ENCODE measurements at places on chromosomes 4 and X.

GRCh38 chr4:5750946-5751665 lies 40.1 kb downstream of the EVC start:
- no peak for DNase-seq

- DNase-seq = no peak
Measured at GRCh38 chrX:54776987-54777672, 20.9 kb downstream of the ITIH6 start.

DNA sequence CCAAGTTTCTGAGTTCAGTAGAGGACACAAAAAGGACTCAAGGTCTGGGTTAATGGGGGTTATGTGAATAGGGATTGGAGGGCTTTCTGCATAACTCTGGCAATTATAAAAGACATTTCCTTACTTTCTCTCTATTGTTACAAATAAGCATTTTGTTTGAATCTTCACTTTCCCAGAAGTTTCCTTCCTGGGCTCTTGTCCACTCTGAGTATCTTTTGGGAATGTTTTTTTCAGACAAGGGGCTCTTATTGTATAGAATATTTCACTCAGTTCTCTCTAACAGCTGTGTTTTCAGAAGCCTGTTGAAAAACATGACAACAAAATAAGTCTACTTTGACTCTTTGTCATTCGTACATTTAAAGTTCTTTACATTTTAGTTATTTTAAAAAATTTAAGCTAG lies 57.6 kb upstream of the MAP9 start:
- no peak for DNase-seq

DNA sequence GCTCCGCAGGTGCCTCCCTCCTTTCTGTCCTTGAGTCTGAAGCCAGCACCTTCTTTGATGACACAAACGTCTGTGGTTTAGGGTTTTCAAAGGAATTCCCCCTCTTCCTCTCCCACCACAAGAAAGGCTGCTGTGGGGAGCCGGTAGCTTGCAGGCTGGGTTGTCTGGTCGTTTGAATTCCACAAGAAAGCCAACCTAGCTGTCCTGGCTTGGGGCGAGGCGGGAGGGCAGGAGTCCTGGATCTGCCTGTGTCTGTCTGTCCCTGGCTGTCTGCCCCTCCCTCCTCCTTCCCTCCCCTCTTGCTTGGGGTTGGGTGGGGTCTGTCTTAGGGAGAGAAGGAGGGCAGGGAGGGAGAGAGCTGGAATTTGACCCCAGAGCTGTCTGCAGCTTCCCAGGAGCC lies 56.3 kb downstream of the SHROOM2 start:
- DNase-seq = no peak

DNA sequence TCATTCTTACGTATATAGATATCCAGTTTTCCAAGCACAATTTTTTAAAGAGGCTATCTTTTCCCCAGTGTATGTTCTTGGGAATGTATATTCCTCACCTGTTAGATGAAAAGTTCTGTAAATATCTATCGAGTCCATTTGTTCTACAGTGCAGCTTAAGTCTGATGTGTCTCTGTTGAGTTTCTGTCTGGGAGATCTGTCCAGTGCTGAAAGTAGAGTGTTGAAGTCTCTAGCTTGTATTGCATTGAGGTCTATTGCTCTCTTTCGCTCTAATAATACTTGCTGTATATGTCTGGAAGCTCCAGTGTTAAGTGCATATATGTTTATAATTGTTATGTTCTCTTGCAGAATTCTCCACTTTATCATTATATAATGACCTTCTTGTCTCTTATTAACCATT lies 373.1 kb downstream of the PPARGC1A start:
- no peak for DNase-seq

DNA sequence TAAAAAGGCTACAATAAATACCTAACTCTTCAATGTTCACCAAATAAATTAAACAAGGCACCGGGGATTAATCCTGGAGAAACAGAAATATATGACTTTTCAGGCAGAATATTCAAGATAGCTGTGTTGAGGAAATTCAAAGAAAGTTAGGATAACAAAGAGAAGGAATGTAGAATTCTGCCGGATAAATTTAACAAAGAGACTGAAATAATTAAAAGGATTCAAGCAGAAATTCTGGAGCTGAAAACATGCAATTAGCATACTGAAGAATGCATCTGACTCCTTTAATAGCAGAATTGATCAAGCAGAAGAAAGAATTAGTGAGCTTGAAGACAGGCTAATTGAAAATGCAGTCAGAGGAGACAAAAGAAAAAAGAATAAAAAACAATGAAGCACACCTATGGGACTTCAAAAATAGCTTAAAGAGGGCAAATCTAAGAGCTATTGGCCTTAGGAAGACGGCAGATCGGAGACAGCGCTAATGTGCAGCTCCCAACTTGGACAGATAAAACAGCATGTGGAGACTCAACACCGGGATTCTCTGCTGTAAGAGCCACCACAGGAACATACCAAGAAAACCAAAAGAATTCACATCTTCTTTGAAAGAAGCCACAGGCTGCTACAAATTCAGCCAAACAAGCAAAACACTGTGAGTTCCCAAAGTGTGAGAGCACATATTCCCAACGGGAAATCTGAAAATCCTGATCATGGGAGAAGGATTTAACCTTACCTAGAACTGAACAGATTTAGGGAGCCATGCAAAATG lies 1290.9 kb downstream of the PCDH18 start:
- DNase-seq = no peak

DNA sequence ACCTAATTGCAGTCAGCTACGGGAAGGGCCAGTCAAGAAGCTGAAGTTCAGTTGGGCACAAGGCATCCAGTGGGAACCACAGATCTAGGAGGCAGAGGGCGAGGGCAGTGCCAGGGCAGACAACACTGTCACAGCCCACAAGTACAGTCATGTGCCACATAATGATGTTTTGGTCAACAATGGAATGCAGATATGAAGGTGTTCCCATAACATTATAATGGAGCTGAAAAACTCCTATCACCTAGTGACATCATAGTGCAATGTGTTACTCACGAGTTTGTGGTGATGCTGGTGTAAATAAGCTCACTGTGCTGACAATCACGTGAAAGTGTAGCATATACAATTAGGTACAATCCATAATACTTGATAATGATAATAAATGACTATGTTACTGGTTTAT lies 4.5 kb upstream of the TMEM255A start:
- no peak for DNase-seq

GRCh38 chrX:46831765-46832327 lies 5.0 kb upstream of the RP2 start:
- DNase-seq = no peak

- no peak for DNase-seq
Measured at GRCh38 chr4:138658518-138658917, 357.1 kb upstream of the NOCT start.

GRCh38 chr4:4379540-4380087 lies 7.3 kb upstream of the NSG1 start:
- DNase-seq = no peak

DNA sequence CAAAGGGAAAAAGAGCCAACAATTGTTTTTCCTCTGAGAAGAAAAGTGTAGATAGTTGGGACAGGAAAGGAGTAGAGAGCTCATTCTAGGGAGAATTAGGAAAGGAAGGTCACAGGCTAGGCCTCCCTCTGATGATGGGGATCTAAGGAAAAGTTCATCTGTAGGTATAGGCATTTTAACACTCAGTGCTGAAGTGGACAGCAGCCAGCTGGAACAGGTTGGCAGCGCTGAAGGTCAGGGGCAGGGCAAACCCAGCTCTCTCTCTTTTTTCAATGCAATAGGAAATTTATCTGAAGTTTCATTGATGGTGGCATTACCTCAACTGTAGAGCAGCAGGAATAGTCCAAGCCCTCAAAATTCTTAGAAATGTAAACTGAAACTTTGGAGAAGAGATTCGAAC lies 98.5 kb upstream of the ETNPPL start:
- no peak for DNase-seq

DNA sequence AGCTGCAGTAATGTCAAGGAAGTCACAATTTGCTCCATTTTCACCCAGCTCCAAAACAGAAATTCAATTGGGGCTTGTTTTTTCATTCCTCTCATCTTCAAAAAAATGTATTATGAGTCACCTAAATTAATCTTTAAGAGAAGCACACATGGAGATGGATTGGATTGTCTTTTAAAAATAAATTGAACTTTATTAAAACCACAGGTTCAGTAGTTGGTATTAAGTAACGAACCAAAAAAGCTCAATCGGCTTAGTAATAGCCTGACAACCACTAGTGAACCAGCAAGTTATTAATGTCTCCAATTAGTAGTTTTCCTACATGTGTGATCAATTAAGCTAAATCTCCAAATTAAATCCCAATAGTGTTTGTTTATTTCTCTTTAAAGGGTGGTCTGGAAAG lies 283.5 kb upstream of the GIMD1 start:
- DNase-seq = no peak

DNA sequence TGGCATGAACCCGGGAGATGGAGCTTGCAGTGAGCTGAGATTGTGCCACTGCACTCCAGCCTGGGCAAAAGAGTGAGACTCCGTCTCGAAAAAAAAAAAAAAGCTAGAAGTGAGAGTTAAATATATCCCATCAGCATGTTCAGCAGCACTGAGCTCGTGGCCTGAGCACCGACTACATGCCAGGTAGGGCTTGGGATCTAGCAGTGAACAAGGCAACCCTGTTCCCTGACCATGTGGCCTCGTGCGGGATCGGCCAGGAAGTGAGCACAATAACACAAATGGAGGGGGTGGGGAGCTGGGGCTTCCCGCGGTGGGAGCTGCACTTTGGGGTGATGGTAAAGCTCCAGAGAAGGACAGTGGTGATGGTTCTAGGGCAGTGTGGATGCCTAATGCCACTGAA lies 193.7 kb upstream of the PSAPL1 start:
- no peak for DNase-seq

DNA sequence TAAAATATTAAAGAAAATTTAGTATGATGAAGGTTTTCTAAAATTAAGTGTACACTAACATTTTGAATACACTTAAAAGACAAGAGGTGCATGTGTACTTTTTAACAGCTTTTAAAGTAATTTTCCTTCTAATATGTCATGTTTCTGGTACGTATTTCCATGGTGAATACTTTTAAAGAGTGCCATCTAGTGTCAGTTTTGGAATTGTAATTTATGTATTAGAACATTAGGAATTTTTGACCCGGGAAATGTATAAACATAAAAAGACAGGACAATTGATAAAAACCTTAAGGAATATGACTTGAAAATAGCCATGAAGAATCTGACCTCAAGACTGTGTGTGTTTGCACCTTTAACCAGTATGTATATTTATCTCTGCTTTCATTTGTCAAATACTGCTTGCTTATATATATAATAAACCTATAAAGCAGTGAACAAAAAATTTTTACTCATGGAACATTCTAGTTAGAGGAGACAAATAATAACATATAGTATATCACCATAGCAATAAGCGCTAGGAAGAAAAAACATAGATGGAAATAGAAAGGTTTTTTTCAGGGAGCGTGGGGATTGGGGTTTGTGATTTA lies 7.2 kb downstream of the GSTCD start:
- no peak for DNase-seq

DNA sequence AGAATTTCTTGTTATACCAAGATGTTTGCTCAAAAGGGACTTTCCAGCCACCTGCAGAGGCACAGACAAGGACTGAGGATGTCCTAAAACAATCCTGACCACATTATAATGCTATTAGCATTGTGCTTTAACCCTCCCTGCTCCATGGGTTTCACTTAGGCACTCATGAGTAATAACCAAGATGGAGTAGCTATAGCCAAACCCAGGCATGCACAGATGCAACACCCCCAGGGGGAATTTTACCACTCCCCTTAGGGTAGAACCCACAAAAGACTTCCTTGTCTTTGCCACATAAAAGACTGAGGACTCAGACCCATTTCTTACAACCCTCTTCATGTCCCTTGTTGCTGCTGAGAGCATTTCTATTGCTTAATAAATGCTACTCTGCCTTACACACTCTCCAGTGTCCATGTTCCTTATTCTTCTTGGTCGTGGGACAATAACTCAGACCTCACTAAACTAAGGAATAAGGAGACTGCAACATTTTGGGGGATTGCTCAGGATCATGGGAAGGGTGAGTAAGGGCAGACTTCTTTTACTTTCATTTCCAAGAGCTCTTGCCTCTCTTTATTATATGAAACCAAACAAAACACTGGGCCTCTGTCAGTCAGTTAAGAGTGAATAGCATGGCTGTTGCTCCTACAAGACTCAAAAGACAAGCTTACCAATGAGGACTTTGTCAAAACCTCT lies 103.5 kb downstream of the TECRL start:
- DNase-seq = no peak

DNA sequence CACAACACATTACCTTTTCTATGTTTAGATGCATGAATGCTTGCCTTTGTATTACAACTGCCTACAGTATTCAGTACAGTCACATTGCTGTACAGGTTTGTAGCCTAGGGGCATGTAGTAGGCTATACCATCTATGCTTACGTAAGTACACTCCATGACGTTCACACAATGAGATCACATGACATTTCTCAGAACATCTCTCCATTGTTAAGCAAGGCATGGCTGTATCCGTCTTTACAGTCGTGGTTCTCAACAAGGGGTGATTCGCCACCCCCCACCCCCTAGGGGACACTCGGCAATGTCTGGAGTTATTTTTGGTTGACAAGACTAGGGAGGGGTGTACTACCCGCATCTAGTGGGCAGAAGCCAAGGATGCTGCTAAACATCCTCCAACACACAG lies 12.1 kb downstream of the CD99L2 start:
- DNase-seq = no peak

DNA sequence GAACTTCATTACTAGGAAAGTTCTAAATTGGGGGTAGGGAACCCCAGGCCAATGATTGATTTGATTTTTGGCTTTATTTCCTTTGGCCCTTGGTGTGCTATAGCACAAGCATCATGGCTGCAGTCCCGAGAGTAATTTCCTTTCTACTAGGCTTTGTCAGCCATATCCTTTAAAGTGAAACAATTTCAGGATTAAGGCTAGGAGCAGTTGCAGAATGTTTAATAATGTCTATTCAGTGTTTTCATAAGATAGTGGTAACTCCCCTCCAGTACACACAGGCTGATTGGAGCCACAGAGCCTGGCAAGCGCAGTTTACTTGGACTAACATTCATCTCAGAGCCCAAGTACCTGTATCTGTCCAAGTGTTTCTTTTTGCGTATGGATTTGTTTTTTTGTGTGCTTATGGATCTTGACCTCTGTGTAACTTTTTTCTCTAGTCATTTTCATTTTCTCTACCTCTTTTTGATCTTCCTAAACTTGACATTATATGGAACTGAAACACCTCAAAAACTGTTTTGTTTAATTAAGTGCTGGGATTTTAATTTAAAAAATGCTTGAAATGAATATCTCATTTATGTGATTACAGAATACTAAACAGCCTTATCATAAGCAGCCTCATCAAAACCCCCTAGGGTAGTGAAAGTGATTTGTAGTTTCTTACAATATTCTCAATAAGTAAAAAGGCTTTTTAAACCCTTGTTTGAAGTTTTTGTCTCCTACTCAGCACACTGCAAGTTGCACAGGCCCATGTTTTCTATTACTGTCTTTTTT lies 7.5 kb downstream of the STIM2 start:
- no peak for DNase-seq

DNA sequence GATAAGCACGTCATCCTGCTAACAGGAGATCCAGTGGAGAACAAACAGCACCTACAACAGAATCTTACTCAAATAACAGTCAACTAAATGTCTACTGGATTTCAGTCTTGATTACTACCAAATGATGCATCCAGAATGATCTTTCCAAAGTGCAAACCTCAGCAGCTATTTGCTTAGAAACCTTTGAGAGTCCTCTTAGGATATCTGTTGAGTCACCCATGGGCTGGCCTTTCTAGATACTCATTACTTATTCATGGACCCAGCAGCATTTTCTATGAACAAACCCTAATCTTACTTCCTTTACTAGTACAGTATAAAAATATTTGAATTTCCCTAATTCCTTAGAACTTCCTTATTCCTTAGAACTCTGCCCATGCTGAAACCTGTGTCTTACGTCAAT lies 118.5 kb upstream of the PABPC4L start:
- no peak for DNase-seq

GRCh38 chr4:129641179-129641578 lies 545.2 kb downstream of the C4orf33 start:
- no peak for DNase-seq

Data from activated CD4-positive, CD25-positive, alpha-beta regulatory T cell (primary cell).